GM13977 (cell line): ENCODE measurements at places on chromosomes 1 and 21.

- no peak for DNase-seq
These were observed 41.2 kb downstream of the TRIM11 start for GRCh38 chr1:228365271-228366061.

DNA sequence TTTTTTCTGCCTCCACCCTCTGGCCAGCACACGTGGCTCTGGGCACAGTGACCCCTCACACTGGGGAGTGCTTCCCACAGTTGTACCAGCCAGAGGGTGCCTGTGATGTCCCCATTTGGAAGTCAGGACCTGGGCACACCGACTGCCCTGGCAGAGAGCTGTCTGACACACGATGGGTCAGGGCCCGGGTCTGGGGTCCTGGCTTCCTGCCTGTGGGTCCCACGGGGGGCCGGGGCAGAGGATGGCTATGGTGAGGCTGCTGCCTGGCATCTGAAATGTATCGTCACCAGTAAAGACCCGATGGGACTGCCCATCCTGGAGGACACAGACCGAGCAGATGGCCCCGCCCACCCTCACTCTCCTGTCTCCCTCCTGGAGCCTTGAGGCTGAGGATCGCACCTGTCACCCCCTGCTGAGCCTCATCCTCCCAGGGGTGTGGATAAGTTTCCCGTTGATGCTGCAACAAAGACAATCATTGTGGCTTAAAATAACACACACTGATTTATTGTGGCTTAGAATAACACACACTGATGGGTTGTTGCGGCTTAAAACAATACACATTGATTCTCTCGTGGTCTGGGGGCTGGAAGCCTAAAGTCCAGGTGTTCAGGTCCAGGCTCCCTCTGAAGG lies 88.8 kb upstream of the TTC34 start:
- no peak for DNase-seq

GRCh38 chr1:30061292-30062220 lies 661.8 kb downstream of the MATN1 start:
- no peak for DNase-seq

DNA sequence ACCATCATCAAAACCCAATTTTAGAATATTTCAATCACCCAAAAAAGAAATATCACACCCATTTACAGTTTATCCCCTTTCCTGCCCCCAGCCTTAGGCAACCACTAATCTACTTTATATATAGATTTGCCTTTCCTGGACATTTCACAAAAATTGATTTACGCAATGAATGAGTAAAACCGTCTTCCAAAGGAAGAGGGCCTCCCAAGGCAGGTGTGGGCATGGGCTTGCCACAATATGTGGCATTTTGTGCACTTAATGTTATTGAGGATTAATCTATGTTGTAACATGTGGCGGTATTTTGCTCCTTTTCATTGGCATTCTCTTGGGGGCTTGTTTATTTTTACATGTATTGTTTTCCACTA lies 11.8 kb upstream of the BMP8B start:
- no peak for DNase-seq

DNA sequence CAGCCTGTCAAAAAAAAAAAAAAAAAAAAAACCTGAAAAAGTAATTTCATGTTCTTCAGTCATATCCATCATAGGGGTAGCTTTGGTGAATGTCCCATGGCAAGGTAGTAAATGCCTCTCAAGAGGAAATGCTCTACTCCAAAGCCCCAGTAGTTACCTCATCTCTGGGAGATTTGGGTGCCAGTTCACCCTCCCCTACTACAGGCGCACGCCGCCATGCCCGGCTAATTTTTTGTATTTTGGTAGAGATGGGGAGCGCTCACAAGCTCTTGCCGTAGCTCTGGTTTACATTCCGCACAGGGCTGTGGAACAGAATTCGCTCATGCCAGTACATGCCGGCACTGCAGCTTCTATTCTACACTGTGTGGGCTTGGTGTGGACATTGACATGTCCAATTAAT lies 13.7 kb downstream of the PIK3CD start:
- no peak for DNase-seq

GRCh38 chr21:46172863-46173528 lies 11.3 kb downstream of the SPATC1L start:
- DNase-seq: no peak

DNA sequence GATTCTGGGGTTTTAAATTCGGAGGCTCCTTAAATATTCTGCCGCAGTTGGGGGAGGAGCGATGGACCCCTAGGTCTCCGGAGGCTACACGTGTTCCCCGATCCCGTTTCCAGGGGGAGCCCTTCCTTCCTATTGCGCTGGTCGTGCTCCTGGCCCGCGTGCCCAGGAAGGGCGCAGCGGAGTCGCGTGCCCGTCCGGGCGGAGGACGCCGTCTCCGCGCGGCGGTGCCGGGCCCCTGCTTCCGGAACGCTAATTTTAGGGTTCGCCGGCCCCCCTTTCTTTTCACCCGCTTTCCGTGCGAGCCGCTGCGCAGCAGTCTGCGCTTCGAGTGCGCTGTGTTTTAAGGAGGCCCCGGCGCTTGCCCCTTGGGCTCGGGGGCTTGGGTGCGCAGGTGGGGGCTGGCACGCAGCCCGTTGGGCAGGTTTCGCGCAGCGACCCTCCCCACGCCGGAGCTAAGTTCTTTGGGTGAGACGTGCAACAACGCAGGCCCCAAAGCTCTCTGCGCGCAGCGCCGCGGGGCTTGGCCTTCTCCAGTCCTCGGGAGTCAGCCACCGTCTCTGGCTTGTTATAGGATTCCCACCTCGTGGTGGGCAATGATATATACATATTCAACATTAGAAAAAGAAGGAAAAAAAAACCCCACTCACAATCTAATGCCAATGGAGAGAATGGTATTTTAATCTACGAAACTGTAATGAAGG lies 43.5 kb upstream of the DNAJC6 start:
- peak; percentile 45 for DNase-seq

DNA sequence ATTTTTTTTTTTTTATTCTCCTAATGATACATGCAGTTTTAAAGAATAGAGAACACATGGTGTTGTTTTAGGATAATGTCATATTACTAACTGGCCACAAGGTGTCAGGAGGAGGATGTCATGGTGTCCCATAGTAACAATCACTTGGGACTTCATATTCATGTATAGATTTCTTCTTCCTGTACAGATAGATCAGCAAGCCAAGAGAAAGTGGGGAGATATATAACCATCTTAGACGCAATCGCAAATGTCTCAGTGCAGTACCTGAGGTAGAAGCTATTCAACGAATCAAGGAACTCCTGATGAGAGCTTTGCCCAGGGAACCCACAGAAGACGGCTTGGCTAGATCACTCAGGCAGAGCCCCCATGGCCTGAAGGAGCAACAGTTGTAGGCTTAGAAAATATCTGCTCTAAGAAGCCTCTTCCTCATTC lies 12.3 kb downstream of the OR2T11 start:
- peak; percentile 60 for DNase-seq
